Bone marrow (tissue), 2 donors: ENCODE measurements at places on chromosomes 2 and 18.

- no peak for DNase-seq
Observed at GRCh38 chr18:25281556-25281955, 70.4 kb downstream of the ZNF521 start.

GRCh38 chr2:103165836-103166235 lies 404.0 kb downstream of the TMEM182 start:
- DNase-seq = no peak

DNA sequence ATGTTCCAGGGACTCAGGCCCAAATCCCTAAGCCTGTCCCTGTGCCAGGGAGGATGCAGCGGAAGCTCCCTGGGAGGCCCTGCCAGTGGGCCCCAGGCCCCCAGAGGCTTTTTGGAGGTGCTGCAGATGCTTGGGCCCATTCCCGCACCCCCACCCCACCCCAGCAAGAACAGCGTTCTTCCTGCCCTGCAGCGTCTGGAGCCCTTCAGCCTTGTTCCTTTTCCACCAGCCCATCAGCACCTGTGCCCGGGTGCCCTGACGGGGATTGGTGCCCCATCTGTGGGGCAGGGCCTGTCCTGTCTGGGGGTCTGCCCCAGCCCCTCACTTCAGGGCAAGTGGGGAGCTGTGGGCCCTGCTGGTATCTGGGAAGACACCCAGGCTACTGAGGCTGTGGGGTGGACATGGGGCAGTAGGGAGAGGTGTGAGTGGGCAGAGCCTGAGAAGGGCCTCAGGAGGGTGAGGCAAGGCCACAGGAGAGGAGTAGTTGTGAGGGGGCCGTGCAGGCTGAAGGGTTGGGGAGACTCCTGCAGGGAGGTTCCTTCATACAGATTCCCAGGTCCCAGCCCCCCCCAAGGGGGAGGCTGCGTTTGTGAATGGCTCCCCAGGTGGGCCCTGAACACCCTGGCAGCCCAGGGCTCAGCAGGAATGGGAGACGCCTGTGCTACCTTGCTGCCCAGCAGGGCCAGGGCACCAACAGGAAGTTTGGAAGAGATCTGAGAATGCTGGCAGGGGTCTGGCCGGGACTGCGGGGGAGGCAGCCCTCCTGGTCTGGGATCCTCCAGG lies 2.4 kb downstream of the RNPEPL1 start:
- DNase-seq = no peak

GRCh38 chr2:224987733-224988132 lies 54.5 kb downstream of the DOCK10 start:
- no peak for DNase-seq
